AG20443 (cell line): ENCODE measurements at places on chromosomes 6 and 20.

GRCh38 chr20:17530153-17530552 is 1.0 kb downstream of the BFSP1 start:
- no peak for DNase-seq

DNA sequence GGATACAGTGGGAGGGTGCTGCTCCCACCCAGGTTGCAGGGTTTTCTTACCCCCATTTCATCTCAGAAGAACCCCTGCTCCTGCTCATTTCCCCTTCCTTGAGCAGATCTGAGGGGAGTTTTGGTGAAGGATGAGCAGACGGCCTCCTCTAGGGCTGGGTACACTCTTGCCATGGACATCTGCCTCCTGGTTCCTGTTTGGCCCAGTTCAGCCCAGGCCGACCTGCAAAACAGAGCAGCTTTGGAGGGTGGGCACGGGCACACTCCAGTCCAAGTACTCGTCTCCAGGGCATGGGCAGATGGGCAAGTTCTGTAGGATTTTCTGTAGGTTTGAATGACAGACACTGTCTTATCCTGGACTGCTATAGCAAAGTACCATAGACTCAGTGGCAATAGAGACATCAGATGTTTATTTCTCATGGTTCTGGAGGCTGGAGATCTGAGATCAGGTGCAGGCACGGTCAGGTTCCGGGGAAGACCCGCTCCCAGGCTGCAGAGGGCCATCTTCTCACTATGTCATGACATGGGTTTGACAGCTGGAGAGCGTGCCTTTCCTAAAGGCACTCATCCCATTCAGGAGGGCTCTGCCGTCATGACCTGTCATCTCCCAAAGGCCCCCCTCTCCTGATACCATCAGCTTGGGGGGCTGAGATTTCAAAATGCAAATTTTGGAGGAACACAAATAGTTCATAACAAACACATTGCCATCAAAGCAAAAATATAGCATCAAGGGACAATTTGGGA is 6.2 kb downstream of the NPBWR2 start:
- DNase-seq, result no peak

DNA sequence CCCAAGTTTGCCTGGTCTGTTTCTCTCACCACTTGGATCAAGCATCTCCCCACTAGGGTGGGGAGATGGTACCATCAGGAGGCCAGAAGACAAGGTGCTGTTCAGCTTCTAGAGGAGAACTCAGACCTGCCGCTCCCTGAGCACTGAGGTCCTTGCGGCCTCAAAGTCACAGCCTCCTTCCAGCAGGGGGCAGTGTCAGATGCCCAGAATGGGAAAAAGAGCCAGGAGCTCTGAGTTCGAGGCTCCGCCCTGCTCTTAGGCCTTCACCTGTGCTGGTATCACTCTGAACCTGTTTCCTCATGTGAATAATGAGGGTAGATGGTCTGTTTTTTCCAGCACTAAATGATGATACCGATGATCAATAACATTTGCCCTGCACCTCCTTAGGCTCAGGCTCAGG is 68.7 kb downstream of the TOX2 start:
- DNase-seq, result no peak

DNA sequence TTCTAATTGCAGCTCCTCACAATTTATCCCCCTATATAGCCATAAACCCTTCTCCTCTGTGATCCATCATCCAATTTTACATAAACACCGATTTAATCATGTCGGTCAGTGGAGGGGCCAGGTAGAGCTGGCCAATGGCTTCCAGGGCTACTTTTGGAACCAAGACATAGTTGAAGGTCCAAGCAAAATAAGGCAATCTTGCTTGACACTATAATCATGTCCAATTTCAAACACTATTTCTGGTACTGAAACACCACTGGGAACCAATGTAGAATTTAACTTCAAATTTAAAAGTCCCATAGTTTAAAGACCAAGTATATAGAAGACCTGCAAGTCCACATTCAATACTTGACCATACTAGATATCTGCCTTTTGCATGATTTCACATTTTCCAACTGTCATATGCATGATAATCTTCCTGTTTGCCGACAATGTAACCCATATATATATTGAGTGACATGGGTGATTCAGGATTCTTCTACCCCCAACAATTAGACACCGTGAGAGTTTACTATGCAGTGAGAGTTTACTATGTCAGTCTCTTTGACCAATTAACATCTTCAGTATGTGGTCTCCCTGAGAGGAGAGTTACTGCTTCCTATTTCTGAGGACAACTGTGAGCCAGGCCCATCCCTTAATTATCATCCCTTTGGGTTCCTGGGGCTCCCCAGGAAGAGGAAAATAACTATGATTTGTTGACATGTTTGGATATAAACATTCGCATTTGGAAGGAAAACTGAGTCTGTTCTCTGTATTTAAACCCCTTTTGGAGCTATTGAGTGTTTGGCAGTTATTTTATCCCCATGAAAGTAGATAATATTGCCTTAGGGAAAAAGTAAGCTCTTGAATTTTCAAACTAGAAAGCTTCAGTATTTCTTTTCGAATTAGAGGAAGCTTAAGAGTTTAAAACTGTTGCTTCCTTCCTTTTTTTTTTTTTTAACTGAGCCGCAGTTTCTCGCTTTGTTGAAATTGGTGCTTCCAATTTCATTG is 31.8 kb downstream of the SAMD3 start:
- no peak for DNase-seq

GRCh38 chr6:118639054-118639964 is 12.1 kb downstream of the CEP85L start:
- DNase-seq, result no peak
